ENCODE measurements at places on chromosomes 6 and 20.

GRCh38 chr6:28811873-28812272 lies 111.9 kb downstream of the TRIM27 start:
- no peak for DNase-seq

DNA sequence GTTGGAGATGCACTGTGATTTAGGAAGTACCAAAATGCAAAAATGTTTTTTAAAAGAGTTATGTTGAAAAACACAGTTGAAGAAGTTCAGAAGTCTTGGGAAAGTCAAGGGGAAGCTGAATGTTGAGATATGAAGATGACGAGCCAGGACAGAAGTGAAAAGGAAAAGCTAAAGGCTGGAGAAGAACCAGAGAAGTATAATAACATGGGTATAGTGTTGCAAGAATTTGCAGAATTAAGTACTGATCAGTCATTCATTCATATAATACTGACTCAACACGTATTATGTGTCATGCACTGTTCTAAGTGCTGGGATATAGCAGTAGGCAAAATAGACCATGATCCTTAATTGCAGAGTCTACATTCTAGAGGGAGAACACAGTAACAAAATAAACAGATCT lies 432.8 kb downstream of the CDC5L start:
- DNase-seq = no peak

GRCh38 chr20:21102603-21103311 lies 3.4 kb downstream of the LINC00237 start:
- no peak for DNase-seq

- DNase-seq = no peak
These were observed 20.4 kb upstream of the ZNF318 start for GRCh38 chr6:43389730-43390295.

GRCh38 chr6:129565366-129565765 lies 144.6 kb downstream of the ARHGAP18 start:
- DNase-seq = no peak

- no peak for DNase-seq
These were observed 44.6 kb upstream of the LRFN2 start for GRCh38 chr6:40631744-40632143.

GRCh38 chr6:139156102-139156501 lies 21.2 kb downstream of the HECA start:
- DNase-seq = no peak

DNA sequence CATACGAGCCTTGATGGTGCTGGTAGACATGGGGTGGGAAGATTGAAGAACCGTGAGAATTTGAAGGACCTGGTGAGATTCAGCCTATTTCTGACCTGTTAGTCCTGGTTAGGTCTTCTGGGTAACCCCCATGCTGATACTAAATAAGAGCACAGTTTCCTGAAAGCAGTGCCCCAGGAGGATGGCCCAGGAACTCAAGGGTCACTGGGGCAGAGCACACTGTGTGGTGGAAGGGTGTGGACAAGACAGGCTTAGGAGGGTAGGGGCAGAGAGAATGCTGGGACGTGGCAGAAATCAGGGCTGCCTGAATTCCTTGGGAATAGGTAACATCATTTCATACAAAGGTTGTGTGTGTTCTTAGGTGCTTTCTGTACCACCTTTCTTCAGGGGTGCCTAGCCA lies 31.9 kb upstream of the ENPP1 start:
- DNase-seq = no peak

DNA sequence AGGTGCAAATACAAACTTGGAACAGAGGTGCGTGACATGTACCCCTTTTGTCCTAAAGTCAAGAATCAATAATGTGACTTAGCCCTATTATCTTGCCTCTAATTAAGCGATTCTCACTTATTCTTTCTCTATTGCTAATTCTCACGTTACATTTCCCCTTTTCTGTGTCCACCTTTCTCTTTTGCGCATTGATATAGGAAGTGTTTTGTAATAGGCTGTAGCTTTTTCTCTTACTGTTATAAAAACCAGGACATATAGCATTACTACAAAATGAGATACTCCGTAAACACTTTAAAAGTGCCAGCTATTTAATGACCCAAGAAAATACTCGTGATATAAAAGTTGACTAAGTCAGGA lies 669 bp upstream of the TMEM30A start:
- no peak for DNase-seq

- no peak for DNase-seq
These were observed 77.5 kb upstream of the NT5E start for GRCh38 chr6:85372188-85372914.

- no peak for DNase-seq
These were observed 441.1 kb downstream of the MEI4 start for GRCh38 chr6:78093906-78094305.

- DNase-seq = no peak
These were observed 69.0 kb downstream of the BTBD9 start for GRCh38 chr6:38570750-38571149.

DNA sequence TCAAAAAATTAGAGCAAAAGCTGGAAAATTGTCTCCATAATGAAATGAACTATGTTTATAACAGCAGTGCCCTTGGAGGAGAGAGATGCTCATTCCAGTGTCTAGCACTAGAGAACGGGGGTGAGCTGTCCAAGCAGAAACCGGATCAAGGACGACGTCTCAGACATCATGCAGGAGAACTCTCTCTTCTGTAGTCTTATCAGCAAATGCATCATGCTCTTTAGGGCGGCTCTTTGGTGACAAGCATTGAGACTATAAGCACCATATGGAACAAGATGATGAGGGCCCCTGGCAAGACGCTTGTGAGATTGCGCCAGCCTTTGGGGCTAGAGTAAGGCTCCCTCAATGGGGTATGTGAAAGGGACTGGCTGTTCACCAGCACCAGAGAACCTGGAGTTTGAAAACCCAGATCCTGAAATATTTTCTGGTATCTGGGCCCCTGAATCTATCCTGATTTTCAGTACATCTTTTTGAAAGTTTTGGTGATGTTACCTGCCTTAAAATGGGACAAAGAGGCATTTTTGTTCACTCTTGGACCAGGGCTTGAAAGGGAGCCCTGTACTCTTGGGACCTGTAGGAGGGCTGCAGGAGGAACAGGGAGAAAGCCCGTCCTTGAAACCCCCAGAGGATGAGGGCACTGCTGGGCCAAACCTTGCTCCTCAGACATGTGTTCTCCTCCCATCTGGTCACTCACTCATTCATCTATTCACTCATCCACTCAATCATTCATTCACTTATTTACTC lies 127.6 kb downstream of the TTLL2 start:
- no peak for DNase-seq

- no peak for DNase-seq
These were observed 774.5 kb downstream of the EYS start for GRCh38 chr6:64932486-64932885.

DNA sequence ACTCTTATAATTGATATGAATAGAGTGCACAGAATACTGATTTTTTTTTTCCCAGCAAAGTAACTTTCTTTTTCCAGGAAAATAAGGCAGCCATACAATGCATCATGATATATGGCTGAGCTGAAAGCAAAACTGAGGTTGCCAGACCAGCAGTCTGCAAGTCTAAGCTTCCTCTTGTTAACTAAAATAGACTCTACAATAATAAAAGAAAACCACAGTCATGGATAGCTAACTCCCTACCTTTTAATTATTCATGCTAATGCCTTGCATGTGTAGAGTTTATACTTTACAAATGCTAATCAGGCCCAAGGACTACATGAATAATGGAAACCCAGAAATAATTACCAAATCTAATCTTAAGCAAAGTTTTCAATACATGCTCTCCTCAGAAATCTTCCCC lies 47.4 kb downstream of the MAP7 start:
- DNase-seq = no peak

DNA sequence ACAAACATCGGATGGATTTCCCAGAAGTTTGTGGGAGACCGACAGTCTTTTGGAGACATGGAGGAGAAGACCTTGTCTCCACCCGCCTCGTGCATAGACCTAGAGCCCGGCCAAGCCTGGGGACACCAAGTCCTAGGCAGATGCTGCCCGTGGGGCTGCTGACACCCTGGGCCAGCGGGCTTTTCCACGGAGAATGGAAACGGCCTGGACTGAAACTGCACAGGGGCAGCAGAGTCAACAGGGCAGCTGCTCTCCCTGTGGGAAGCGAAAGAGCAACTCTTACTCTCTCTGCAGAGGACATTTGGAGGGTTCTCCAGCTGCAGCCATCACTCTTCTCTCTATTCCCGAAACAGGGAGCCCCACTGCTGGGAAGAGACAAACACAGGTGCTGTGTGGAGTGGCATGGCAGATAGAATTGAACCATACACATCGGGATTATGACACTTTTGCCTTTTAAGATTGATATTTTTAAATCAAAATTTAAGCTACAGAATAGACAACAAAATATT lies 401.2 kb downstream of the THBS2 start:
- no peak for DNase-seq

GRCh38 chr6:15026832-15027231 lies 219.0 kb upstream of the JARID2 start:
- no peak for DNase-seq

DNA sequence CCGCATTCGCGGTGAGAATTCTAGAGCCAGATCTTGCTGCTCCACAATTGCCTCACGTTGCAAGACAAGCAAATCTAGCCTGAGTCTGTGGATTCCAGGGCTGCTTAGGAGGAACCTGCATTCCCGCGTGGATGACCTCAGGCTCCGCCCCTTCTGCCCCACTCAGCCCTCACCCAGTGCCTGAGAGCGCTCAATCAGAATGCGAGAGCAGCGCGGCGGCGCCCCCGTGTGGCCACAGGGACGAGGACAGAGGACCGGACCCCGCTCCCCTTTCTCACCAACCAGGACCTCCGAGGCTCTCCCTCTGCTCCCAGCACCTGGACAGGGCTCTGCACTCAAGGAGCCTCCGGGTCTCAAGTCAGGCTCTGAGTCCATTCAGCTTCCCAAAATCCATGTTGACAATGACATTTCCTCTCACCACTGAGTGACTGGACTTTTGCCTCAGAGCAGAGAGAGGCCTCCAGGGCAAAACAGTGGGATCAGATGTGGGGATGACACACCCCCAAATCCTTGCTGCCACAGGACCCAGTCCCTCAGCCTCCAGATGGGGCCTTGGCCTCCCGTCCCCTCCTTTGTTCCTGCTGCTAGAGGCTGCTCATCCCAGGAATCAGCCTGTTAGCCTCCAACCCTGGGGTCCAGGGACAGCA lies 52.0 kb downstream of the RPP21 start:
- peak; percentile 68 for DNase-seq

- no peak for DNase-seq
These were observed 33.8 kb downstream of the CD40 start for GRCh38 chr20:46151936-46152335.

DNA sequence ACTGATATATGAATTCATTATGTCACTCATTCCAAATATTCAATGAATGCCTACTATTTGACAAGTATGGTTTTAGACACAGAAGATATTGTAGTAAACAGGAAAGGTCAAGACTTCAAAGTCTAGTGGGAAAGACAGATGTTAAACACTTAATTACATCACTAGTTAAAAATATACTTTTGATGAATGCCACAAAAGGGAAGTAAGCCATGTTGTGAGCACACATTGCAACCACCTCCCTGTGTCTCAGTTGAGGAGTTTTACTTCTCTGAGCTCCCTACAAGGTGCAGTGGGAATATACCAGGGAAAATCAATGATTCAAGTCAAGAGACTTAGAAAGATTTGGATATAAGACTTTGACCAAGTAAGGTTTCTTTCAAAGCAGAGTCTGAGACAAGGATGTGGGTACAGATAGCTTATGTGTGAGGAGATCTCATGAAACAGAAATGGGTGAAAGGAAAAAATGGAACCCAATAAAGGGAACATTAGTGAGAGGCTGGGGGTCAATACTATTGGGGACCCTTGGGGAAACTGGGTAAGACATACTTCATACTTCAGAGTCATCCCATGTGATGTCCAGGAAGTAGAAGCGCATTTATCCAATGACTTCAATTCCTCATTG lies 503.7 kb downstream of the KIF16B start:
- DNase-seq = no peak

GRCh38 chr6:37376078-37376743 lies 22.4 kb downstream of the RNF8 start:
- no peak for DNase-seq

GRCh38 chr6:135722190-135722589 lies 129.3 kb upstream of the PDE7B start:
- no peak for DNase-seq

- DNase-seq = peak; percentile 77
These were observed 10.7 kb downstream of the TUBB start for GRCh38 chr6:30730601-30731435.

GRCh38 chr6:21414065-21414464 lies 179.5 kb upstream of the SOX4 start:
- DNase-seq = no peak

DNA sequence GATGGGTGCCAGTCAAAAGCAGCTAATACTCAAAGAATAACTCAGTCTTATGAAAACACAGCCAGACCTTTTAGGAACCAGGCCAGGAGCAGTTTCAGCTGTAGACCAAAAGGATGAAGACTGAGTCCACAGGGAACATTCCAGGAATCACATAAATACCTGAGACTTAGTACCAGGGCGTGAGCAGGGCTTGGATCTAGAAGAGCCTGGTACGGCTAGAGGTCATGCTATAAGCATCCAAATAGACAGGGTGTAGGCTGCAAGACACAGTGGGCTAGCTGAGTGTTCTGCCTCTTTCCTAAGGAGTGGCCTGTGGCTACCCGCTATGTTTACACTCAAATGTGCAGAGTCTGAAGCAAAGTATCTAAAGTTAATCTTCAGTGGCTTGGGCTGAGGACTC lies 29.5 kb upstream of the LRRC1 start:
- no peak for DNase-seq

- DNase-seq = no peak
These were observed 121.7 kb upstream of the NXT1 start for GRCh38 chr20:23228912-23229311.

GRCh38 chr20:56348305-56348693 lies 10.5 kb upstream of the FAM210B start:
- no peak for DNase-seq

DNA sequence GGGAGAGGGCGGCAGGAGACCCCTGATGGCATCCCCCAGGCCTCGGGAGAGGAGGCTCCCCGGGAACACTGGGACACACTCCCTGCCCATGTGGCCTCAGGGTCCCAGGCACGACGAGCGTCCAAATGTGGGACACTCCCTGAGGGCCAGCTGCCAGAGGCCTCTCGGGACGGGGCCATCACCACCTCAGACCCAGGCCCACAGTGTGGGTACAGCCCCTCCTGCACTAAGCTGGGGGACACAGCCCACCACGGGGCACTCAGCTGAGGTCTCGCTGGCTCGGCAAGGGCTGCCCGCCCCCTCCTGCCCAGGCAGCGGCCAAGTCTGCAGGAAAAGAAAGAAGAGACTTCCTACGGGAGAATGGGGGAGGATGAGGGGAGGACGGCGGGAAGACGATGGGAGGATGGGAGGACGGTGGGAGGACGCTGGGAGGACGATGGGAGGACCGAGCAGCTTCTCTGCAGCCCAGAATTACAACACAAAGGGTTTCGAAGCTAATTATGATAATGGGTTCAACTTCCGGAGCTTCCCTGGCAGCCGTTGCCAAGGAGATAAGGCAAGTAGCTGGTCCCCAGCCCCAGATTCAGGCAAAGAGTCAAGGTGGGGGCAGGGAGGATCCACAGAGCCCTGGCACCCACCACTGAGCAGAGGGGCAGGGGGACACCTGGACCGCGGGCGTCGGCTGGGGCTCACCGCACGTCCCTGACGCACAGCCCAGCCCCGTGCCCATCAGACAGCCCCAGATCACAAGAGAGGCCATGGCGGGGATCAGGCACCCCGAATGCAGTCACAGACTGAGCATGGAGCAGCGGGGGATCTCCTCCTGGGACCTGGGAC lies 17.5 kb downstream of the KCNQ2 start:
- DNase-seq = no peak

All from stimulated activated CD4-positive, alpha-beta T cell treated with anti-CD3 and anti-CD28 coated beads, Interleukin-1b, Interleukin-23, amount 100 ng/mL, for 1 hour (primary cell).